ENCODE measurements at places on chromosomes 11 and 22.
A peak's percentile ranks its signal among the peaks of the same experiment; 100 is the strongest.

DNA sequence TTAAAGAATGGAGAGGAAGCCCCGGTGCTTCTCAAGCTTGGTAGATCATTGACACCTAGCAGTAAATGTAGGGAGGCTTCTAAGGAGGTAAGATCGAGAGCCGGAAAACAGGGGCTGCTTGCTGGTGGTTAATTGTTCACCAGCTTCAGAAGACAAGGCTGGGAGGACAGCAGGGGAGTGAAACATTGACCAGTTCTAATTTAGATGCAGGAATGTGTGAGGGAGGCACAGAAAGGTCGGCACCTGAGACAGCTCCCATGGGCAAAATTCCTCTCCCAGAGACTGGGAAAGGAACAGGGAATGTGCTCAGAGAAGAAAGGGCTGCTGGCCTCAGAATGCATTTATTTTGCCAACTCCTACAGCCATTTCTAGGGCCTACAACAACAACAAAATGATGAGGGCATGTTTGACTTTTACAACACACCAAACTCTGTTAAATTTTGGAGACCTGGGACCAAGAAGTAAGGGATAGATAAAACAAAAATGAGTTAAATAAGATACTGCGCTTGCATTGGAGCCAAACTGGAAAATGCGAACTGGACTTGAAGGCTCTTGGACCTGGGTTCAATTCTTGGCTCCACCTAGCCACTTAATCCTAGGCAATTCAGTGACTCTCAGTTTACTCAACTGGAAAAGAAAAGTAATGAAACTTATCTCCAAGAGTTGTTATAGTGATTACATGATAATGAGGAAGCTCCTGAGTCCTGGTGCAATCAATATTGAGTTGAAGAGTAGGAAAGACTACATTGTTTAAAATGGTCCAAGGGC, 31.0 kb downstream of the FZD4 start:
- no peak for DNase-seq

- peak; percentile 16 for DNase-seq
Observed at GRCh38 chr11:20962581-20962980, 293.2 kb downstream of the NELL1 start.

- DNase-seq = no peak
Observed at GRCh38 chr11:70205766-70206165, 2.7 kb downstream of the FADD start.

DNA sequence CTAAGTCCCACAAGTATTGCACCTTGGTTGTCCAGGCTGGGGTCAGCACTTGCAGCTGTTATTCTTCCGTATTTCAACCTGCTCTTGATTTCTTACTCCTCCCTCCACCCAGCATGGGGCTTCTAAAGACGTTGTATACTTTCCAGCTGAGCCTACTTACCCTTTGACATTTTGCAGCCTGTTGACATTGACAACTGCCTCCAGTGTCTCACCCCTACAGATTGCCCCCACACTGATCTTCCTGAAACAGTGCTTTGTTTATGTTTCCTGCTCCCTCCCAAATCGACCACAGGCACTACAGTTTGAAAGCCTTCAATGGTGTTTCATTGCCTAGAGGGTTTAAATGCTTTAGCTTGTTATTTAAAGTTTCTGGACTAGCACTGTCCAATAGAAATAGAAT, 56.6 kb downstream of the FAM83F start:
- DNase-seq = no peak

DNA sequence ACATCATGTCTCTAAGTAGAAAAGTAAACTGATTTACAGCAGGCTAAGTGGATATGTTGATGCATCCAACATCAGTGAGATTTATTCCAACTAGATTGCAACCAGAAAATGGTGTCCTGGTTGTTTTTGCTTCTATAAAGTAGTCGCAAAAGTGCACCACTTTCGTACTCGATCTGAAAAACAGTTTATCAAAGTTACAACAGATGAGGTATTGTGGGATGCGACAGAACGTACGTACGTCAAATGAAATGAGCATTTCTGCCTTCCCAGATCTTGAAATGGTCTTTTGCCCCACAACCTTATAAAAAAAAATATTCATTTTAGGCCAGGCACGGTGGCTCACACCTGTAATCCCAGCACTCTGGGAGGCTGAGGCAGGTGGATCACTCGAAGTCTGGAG, 13.7 kb downstream of the GRAP2 start:
- no peak for DNase-seq

DNA sequence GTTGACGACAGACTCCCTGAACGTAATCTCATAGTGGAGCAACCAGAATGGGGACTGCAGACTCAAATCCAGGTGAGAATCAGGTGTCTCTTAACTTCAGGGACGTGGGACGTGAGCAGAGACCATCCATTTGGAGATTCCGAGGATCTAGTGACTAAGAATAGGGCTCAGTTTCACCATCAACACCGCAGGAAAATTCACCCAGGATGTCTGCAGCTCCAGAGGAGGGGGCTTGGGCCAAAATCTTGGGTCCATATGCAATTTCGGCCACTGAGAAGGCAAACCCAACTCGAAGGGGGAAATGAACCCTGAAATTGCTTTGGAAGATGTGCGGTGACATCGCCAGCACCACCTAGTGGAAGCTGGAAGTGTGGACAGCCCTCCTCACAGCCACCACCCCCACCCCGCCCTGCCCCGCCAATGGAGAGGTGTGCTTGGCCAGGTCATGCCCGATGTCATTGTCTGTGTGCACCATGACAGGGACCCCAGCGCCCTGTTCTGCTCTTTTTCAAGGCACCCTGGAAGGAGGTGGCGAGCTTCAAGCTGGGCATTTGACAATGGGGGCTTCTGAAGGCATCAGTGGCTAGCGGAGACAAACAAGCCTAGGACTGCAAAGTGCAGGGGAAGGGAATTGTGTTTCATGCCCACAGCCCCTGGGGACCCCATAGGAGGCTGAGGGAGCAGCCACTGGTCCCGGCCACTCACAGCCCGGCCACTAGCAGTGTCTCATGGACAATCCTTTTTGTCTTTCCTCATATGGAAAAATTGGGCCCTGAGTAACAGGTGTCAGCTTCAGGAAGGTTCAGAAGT, 24.8 kb downstream of the APOL1 start:
- no peak for DNase-seq

DNA sequence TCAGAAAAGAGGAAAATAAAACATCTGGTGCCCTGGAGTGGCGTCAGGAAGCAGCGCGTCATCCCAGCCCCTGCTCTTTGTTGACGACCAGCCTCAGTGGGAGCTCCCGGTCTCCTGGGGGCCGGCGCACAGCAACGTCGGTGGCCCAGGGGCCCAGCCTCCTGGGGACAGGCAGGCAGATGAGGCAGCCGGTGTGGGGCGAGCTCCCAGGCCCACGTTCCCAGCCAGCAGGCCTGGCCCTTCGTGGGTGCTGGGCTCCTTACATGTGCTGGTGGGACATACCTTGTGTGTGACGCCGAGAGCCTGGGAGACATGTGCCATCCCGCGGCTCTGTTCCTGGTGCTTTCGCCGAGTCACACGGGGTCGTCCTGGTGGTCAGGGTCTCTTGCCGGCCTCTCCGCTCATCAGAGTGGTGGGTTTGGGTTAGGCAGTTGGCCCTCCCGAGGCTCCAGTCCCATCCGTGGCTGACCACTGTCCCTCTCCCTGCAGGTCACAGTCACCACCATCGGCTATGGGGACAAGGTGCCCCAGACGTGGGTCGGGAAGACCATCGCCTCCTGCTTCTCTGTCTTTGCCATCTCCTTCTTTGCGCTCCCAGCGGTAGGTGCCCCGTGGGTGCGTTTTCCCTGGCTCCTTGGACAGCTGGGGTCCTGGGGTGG, 116.7 kb downstream of the KCNQ1OT1 start:
- DNase-seq = no peak

DNA sequence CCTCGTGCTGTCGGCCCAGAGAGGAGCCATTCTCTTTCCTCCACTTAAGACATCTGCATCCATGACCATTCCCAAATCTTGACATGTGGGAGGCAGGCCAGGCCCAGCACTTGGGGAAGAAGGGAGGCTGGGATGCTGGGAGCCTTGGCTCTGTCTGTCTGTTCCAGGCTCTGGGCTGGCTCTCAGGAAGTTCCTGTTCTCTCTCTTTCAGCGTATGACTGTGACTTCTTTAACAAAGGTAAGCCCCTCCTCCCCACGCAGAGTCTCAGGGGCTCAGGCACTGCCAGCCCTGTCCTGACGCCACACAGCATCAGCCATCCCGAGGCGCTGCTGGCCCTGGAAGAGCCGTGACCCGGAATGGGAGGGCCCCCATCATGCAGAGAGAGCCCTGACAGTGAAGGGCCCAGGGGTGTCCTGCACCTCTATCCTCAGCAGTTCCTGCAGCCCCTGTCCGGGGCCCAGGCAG, 52.4 kb downstream of the OTOG start:
- no peak for DNase-seq

DNA sequence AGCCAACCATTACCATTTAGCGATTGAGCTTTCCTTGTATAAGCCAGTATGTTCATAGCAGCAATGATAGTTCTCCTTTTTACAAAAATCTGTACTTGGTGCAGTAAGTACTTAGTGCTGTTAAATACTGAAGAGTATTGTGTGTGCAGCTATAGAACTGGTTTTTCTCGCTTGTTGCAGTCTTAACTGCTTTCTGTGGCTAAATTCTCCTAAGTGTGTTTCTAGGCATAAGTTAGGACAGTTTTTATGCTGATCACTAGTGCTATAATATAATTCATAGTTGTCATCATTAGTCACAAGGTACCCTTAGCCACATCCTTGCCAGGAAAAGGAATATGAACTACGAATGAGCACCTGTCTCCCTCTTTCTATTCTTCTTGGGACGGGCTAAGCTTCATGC, 107.7 kb downstream of the GRAMD1B start:
- DNase-seq = no peak

DNA sequence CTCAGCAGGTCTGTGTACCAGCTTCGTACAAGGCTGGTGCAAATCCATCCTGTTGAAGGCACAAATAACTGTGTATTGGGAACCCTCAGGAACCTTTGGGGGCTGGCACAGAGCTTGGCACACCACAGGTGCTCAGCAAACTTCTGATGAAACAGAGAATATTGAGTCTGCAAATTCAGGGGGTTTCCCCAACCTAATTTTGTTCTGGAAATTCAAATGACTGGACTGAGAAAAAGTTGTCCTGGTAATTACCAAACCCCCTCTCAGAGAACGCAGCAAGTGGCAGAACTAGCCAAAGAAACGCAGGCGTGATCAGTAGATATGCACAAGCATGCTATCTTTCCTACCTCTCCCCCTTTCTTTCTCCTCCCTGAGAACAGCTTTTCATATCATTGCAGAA, 47.6 kb downstream of the LIF start:
- DNase-seq = no peak

DNA sequence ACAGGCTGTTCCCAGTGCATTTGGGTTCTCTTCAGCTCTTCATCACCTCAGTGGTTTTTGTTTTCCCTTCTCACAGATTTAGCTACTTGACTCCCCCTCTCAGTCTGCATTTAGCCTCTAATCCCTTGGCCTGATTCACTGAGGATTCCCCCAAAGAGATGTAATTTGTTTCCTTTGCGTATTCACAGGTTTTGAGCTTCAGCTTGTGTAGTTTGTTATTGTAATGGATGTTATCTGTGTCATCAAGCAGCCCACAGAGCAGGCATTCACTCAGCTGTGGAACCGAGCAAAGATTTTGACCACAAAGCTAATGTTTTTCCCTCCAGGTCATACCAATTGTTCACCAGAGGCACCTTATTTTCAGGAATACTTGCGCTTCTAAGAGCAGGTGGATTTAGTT, 6.4 kb upstream of the ME3 start:
- DNase-seq = no peak

DNA sequence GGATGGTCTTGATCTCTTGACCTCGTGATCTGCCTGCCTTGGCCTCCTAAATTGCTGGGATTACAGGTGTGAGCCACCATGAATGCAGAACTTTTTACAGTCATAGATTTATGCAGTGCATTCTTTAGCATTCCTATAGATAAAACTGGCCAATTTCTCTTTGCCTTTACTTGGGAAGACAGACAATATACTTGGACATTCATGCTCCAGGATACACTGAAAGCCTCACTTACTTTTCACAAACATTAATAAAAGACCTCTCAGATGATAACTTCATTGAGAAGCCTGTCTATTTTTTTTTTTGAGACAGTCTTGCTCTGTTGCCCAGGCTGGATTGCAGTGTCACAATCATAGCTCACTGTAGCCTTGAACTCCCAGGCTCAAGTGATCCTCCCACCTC, 12.3 kb upstream of the CLTCL1 start:
- DNase-seq = no peak

- no peak for DNase-seq
Observed at GRCh38 chr11:6648501-6648900, 7.1 kb downstream of the DCHS1 start.

DNA sequence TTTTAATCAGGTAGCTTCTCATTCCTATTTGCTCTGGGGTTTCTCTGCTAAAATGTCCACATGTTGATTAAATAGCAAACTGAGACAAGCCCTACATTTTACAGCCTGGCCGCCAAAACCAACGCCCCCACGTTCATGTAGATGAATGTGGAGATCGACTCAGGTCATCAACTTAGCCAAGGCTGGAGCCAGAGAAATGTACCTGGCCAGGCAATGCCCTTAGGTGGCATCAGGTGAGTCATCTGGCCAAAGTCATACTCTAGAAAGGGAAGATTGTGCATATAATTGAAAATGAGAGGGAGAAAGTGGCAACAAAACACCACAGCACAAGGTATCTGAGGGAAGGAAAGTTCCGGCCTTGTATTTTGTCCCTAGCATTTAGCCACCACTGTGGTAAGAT, 37.1 kb upstream of the CCDC89 start:
- DNase-seq = no peak

DNA sequence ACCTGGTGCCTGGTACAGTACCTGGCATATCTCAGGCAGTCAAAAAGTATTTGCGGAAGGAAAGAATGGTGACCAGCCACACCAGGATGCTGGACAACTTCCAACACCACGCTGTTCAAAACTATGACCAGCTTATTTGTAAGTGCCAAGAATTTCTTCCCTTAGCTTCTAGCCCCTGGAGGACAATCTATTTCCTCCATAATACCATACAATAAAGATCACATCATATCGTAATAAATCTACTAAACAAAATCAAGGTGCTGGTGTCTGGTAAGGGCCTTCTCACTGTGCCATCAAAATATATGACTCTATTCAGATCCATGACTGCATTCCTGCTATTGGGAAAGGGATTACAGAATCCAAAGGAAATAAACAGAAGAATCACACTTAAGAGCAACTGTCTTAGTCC, 51.5 kb downstream of the ALG9 start:
- DNase-seq = no peak

- DNase-seq = no peak
Observed at GRCh38 chr11:131138731-131139130, 222.5 kb upstream of the SNX19 start.

- no peak for DNase-seq
Observed at GRCh38 chr11:65280646-65281045, 18.9 kb downstream of the POLA2 start.

- DNase-seq = no peak
Observed at GRCh38 chr11:94662065-94662779, 95.1 kb downstream of the PIWIL4 start.
